ENCODE measurements at places on chromosomes 7 and 10.
A peak's percentile ranks its signal among the peaks of the same experiment; 100 is the strongest.

DNA sequence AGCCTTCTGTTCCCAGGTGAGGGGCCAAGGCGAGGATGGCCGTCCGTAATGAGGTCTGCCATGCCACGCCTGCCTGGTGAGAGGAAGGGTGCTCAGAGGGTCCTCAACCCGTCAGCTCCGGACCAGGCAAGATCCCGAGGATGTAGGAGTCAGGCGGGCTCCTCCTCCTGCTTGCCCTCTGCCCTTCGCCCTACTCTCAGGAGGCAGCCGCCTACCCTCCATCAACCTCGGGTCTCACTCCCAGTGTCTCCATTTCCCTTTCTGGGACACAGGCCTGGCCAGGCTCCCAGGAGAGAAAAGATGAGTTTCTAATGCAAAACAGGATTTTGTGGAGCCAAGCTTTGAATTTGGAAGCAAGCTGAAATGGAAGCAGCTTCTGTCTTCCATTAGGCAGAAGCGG is 184.0 kb downstream of the PTPN20 start:
- DNase-seq, result no peak

GRCh38 chr10:86938260-86938659 is 19.2 kb downstream of the MMRN2 start:
- no peak for DNase-seq

- DNase-seq, result no peak
Observed at GRCh38 chr7:104820836-104821535, 193.0 kb upstream of the KMT2E start.

- no peak for DNase-seq
Observed at GRCh38 chr10:22659866-22660265, 54.5 kb downstream of the PIP4K2A start.

DNA sequence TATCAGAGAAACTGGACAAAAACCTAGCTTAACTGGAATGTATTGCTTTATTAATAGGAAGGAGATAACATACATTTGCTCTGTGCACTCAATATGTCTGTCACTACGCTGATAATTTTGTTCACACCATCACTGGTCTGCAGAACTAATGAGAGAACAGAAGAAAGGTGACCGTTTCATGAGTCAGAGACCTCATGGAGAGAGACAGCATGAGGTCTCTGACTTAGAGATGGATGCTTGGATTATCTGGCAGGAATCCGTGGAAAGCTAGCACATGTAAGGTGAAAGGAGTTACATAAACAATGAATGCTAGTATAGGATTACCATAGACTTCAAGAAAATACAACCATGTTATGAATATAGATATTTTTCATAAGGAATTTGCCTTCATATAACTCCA is 947.3 kb downstream of the IPMK start:
- DNase-seq, result no peak

DNA sequence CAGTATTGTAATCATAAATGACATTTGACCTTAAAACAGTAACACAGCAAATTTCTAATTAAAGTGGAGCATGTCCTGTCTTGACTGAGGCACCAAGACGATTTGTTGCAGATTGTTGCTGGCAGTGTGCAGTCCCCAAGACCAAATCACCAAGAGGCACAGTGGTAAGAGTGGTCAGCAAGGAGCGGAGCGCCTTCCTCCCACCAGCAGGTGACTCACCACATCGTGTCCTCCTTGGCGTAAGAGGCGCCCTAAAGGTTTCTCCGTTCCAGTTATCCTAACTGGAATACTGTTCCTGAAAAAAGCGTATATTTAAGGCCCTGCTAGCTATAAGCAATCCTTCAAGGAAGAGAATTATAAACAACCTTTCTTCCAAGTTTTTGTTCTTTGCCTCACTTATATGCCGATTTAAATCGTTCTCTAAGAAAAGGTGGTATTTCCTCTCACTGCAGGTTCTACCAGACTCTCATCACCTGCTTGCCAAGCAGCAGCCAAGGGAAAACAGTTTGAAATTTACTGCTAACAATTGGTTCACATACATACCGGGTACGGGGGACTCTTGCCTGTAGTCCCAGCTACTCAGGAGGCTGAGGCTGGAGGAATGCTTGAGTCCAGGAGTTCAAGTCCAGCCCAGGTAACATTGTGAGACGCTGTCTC is 10.7 kb upstream of the REPIN1 start:
- DNase-seq, result peak; percentile 30

GRCh38 chr10:80429521-80429973 is 21.2 kb downstream of the PRXL2A start:
- peak; percentile 29 for DNase-seq

DNA sequence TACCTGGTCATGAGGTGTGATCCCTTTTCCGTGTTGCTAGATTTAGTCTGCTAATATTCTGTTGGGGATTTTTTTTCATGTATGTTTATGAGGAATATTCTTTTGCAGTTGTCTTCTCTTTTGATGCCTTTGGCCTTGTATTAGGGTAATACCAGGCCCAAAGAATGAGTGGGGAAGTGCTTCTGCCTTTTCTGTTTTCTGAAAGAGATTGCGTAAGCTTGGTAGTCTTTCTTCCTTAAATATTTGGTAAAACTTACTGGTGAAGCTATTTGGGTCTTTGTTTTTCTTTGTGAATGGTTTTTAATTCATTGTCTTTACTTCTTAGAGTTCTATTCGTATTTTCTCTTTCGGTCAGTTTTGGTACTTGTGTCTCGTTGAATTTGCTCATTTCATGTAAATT is 51.1 kb downstream of the SHH start:
- no peak for DNase-seq

DNA sequence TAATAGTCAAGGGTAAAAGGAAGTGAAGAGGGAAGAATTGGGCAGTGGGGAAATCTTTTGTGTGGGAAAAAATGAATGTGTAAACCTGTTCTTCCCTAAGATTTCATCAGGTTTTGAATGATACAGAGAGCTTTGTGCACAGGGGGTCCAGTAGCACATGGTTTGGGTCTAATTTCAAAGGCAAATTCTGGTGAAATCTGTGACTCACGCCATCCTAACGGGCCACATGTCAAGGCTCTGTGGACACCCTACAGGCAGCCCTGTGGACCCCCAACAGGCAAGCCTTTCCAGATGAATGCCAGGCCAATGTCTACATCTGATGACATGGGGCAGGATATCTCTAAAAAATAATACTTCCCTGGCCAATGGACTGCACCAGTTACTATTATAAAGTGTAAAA is 309.8 kb downstream of the PARD3 start:
- peak; percentile 67 for DNase-seq

DNA sequence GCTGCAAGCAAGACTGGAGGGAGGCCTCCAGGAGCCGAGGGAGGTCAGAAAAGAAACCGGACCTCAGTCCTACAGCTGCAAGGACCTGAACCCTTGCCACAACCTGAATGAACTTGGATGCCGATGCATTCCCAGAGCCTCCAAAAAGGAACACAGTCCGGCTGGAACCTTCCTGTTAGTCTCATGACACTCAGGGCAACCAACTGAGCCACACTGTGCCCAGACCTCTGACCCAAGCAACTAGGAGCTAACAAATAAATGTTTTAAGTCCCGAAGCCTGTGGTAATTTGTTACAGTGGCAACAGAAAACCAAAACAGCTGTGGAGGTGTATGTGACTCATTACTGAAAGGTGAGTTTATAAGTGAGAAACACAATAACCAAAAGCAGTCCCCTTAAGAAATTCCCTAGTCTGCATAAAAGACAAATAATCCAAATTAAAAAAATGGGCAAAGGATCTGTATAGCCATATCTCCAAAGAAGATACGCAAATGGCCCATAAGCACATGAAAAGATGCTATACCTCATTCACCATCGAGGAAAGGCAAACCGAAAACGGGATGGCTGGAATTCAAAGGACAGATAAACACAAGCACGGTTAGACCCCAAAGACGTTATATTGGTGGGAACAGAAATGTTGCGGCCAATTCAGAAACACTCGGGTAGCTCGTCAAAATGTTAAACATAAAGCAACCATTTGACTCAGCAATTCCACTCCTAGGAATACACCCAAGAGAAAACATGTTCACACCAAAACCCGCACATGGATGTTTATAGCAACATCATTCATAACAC is 24.8 kb downstream of the GNA12 start:
- no peak for DNase-seq

DNA sequence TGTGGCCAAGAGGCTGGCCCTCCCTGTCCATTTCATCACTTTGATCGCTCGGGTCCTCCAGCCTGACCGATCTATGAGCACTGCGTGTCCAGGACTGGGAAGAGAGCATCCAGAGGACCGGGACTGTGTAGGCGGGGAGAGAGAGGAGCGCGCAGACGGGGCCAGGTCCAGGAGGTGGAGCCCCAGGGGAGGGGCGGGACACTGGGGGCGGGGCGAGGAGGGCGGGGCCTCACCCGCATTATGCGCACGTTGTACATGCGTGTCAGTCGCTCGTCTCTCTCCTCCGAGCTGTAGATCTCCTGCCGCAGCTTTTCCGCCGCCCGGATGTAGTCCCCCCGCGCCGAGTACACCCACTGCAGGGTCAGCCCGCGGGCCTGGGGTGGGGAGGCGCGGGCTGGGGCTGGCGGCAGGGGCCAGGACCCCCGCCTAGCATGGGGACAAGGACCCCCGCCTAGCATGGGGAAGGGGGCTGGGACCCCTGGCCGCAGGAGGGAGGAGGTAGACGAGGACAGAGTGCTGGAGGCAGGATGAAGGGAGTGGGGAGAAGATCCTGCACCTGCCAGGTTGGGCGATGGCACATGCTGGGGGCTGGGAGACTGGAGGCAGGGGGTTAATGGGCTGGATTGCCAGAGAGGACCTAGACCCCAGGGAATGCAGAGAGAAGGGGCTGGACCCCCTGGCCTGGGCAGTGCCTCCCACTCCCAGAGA is 14.3 kb downstream of the MOSPD3 start:
- DNase-seq, result peak; percentile 80

DNA sequence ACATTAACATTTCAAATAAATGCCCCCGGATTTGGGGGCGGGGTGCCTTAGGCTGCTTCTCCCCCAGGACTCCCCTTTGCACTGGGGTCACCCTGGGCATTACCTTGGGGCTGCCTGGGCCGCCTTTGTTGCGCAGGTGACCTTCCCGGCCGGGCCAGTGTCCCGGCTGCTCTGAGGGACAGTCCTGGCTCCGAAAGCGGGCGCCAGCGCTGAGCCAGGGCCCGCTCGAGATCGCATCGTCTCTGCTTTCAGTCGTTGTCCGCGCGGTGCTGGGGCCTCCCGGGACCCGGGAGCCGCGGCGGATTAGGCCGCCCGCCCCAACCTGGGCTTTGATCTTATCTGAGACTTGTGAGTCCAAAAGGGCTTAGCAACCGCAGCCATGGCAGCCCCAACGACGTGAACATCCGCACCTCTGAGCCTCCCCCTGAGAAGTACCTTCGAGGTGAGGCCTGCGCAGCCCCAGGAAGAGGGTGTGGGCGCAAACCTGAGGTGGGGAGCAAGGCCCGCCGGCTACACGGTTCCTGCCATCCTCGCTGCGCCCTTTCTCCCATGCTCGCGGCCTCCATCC is 14.8 kb upstream of the WAPL start:
- no peak for DNase-seq

DNA sequence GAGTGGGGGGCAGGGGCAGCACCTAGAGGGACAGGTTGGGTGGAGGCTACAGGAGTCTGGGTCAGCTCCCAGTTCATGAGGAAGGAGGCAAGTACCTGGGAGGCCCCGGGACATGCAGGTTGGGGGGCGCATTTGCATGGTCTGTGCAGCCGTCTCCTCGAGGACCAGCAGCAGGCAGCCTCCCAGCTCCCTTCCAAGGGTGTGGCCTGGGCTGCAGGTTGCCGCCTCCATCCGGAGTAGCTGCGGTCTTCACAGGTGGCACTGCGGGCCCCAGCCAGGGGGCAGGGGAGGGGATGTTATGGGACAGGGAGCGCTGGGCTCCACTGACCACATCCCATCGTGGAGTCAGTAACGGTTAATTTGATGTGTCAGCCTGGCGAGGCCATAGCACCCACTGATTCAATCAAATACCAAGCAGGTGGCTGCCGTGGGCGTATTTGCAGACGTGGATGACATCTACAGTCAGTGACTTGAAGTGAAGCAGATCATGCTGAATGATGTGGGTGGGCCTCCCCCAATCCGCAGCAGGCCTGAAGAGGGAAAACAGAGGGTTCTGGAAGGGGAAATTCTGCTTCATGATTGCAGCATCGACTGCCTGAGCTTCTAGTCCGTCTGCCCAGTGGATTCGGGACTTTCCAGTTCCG is 81.6 kb downstream of the PRKAG2 start:
- no peak for DNase-seq

- no peak for DNase-seq
Observed at GRCh38 chr7:15236952-15237351, 324.9 kb downstream of the AGMO start.

DNA sequence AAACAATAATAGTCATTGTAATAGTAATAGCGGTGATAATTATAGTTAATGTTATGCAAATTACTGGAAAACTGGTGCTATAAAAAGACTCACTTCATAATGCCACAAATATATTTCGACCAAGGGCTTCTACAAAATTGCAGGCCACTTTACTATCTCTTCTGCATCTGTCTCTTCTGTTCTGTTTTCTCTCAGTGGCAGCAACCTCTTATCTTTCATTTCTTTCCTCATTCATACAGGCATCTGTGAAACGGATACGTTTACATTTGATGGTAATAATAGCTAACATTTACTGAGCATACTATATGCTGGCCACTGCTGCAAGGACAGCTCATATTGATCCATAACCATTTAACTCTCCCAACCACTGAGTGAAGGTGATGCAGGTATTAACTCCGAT is 537.4 kb upstream of the PFKP start:
- DNase-seq, result no peak

DNA sequence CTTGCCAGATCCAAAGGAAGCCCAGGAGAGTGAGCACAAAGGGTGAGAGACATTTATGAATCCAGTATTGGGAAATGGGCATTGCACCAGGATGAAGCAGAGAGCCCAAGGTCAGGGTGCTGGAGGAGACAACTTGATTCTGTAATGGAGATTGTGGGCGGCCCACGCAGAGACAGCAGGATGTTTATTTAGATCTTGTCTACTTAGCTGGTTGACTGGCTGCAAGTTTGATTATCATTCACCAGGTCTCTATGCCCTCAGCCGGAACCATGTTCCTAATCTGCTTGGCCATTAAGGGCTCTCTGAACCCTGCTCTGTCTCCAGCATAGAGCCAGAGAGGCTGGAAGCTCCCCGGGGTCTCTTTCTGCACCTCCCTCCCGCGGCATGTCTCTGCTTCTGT is 188.7 kb downstream of the PLXNA4 start:
- no peak for DNase-seq

- DNase-seq, result no peak
Observed at GRCh38 chr10:50260791-50261281, 9.5 kb upstream of the ASAH2 start.

GRCh38 chr7:35529713-35530112 is 165.2 kb downstream of the HERPUD2 start:
- no peak for DNase-seq

DNA sequence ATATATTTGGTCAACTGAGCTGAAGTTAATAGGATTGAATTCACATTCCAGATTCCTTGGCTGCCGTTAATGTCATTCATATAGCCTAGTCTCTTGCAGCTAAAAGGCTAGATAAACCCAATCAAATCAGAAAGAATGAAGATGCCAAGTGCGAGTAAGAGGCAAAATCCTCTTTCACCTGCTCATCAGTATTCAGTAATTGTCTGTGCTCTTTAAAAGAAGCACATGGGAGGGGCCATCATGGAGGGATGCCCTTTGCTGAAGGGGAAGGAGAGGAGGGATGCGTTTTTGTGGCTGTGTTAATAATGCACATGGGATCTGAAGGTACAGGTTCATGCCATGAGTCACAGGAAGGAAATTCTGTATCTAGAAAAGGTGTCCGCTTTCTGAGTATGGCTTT is 232.2 kb downstream of the TMEM178B start:
- DNase-seq, result no peak

All from fibroblast of mammary gland (primary cell).